ENCODE measurements at places on chromosomes 11 and 22. TPM values are rescaled to one million over a fixed set of nuclear protein-coding genes. Genes with fewer than 3 reads are reported as not detected.

- DNase-seq: no peak
Observed at GRCh38 chr11:33690290-33691065, 10.1 kb downstream of the C11orf91 start.

- DNase-seq: no peak
Observed at GRCh38 chr11:72048766-72049460, 31.4 kb downstream of the NUMA1 start.

GRCh38 chr22:19510919-19511341 is 13.3 kb downstream of the CLDN5 start:
- DNase-seq: no peak

GRCh38 chr11:30159546-30159945 is 71.3 kb upstream of the FSHB start:
- DNase-seq: no peak

- no peak for DNase-seq
Observed at GRCh38 chr22:32605576-32605975, 131.0 kb downstream of the FBXO7 start.

DNA sequence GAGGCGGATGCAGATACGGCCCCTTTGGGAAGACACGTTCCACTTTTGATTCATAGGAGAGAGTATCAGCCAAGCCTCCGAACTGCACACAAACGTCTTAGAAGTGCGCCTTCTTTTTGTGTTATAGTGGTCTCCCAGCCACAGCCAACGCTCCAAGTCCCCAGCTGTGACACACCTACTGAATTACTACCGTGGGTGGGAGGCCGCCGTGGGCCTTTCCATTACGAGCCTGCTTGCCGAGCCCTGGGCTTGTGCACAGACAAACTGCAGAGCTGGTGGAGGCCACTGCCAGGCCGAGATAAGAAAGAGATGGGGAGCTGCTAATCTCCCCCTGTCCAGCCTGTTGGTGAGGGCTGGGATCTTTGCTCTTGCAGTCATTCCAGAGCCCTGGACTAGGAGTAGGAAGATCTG is 761 bp downstream of the HMBS start:
- no peak for DNase-seq

DNA sequence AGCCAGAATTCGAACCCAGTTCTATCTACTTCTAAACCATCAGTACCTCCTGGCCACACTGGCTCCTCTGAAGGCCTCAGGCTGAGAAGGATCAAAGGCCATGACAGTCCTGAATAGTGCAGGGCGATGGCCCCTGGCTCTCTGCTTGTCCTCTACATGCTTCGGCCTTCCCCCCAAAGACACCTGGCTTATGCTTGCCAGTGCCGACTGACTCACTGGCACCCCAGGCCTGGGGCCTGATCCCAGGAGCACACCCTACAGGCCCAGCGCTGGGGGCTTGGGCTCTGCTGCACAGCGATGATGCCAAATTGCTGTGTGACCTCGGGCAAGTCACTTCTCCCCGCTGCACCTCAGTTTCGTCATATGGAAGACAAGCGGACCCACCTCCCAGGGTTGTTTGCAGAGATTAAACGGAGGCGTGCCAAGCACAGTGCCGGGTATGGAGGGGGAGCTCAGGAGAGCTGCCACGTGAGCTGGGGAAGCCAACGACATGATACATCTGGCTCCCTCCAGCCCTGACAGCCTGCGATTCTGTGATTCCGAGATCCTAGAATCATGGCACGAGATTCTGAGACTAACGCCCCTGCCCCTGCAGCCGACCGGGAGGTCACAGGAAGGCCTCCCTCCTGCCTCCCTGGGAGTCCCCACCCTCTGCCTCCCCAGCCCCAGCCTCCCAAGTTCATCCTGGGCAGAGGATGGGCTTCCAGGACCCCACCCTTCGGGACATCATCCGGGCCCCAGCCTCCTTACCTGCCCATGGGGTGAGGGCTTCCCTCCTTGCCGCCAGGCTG is 1.0 kb downstream of the SSTR3 start:
- no peak for DNase-seq

GRCh38 chr11:48093323-48093722 is 113.0 kb downstream of the PTPRJ start:
- no peak for DNase-seq

GRCh38 chr11:1208394-1209261 is 14.2 kb upstream of the MUC5B start:
- DNase-seq: no peak

GRCh38 chr22:19181786-19182471 is 3.4 kb upstream of the SLC25A1 start:
- DNase-seq: no peak

- DNase-seq: no peak
Observed at GRCh38 chr11:120178561-120179056, 32.2 kb upstream of the OAF start.

DNA sequence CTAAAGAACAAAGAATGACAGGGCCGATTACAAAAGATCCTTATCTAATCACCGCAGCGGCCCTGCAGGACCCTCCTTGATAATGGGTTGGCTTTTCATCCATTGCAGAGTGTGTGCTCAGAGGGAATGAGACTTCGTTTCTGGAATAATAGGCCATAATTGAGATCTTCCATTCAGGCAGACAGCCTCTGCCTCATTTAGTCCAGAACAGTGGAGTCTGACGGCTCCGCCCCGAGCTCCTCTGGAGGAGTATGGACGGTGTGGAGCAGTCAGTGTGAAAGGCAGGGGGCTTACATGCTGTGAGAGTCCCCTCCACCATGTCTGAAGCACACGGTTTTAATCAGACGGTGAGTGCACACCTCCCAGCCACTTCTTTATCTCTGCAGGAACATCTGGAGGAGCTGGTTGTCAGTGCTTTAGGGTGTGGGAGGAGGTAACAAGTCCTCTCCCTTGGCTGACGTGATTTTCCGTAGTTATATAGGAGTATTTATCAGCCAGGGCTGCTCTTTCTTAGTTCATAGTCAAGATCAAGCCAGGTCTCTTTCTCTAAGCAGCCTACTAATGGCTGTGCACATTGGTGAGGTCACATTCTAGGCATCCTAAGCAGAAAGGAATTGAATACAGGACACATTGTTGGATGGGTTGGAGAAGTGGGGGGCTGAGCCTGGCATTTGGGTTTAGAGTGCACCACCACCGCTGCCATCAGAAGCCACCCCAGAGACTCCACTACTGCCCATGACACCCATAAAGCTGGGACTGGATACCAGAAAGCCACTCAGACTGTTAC is 1477.9 kb downstream of the TBC1D22A start:
- no peak for DNase-seq

DNA sequence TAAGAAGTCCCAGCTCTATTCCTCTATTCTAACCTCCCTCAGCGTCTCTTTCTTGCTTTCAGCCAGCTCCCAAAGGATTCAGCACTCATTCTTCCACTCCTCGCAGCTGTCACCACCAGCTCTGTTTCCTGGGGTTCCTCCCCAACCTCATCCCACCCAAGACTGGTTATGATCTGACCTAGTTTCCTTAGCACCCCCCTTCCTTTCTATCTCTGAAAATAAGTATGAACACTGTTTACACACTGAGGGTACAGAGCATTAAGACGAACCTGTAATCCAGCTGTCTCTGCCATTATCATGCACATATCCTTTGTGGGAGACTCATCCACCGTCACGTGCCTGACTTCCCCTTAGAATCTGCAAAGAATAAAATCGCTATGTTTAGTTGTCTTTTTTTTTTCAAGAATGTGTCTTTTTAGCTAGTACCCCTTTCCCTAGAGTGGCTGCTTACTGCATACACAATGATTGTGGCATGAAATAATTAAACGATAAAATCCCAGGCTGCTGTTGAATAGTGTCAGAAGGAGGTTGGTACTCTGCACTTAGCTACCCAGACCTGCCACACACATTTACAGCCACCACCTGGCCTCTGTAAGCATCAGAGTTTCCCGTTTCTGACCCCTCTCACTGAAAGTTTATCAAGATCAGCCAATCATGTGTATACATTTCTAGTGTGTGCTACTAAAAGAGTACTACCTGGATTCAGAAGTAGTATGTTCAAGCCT is 26.9 kb upstream of the CSTF3 start:
- DNase-seq: no peak

The MYOD1 gene
- 3.6 TPM for polyA plus RNA-seq

The GAL gene
- not detected for polyA plus RNA-seq

The MRGPRE gene
- polyA plus RNA-seq: not detected

The C22orf42 gene
- polyA plus RNA-seq: not detected

The CLTCL1 gene
- 9.0 TPM for polyA plus RNA-seq

All from right lung (tissue), 10 donors.